ENCODE measurements at places on chromosomes 1 and 21.

DNA sequence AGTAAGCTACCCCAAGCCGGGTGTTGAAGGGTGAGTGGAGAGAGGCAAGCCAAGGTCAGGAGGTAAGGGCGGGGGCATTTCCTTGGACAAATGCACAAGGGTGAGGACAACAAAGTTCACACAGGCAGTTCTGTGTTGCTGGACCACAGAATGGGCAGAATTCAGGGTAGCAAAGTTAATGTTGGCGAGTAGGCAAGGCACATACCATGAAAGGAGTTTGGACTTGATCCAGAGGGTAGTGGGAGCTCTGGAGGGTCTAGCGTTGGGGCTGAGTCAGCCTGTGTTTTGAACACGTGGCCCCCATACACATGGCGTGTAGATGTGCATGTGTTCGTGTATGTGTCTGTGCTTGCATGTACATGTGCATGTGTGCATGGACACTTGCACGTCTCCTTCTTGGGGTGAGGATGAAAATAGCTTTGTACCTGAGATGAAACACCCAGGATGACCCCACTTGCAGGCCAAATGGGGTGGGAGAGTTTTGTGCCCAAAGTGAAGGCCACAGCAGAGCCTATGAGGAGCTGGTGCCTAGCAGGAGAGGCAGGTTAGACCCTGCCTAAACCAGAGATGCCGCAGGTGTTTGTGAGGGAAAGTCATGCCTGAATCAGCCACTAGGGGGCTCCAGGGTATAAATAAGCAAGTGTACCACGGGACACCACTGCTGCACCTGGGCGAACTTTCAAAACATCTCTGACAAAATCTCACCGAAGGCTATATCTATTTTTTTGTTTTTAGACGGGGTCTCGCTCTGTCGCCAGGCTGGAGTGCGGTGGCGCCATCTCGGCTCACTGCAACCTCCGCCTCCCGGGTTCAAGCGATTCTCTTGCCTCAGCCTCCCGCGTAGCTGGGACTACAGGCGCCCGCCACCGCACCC lies 21.8 kb downstream of the SLC27A3 start:
- H3K27me3 ChIP-seq: no peaks in the 10 kb centered on the region
- H3K4me1 ChIP-seq: peaks cover 7% of the 10 kb centered on the region
- no peak overlapping the region for H3K4me3 ChIP-seq
- peaks cover 2% of the 10 kb centered on the region for H3K36me3 ChIP-seq

DNA sequence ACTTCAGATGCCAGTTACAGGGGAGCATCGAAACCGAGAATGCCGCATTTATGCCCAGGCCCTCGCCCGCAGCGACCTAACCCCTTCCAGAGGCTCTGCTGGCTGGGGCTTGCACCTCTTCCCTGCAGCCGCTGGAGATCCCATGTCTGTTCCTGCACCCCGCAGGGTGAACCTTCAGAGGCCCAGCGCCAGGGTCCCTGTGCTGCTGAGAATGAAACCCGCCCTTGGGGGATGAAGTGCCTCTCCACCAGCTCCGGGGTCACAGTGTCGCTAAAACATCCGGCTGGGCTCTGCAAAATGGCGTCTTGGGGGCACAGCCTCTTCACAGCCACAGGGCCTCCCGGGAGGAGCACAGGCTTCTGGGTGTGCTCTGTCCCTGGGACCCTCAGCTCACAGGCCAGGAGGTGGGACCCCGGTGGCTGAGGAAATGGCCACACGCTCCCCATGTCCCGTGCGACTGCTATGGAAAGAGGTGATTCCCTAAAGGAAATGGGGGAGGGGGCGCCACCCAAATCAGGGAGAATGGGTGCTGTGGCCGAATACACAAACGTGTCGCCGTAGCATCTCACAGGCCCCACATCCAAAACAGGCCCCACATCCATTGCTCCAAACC lies 39.9 kb upstream of the TSPEAR start:
- no peak overlapping the region for H3K27ac ChIP-seq
- no peak for DNase-seq
- no peaks in the 10 kb centered on the region for H3K4me1 ChIP-seq
- no peak overlapping the region for H3K4me3 ChIP-seq
- H3K36me3 ChIP-seq: no peaks in the 10 kb centered on the region

DNA sequence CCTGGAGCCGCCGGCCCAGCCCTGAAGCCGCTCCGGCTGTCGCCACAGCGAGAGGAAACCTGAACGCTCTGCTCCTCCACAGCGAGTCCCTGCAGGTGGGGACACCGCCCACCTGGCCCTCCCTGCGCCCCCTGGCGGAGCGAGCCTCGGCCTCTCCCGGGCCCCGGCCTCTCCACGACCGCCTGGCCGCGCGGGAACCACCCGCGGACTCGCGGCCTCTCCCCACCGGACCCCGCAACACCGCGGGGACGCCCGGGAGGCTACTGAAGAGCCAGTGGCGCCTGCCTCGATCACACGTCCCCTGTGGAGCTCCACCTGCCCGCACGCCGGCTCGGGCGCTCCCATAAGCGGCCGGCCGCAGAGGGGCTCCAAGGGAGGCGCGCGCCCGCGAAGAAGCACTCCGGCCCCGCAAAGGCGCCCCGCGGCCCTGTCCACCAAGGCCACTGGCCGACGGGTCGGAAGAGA lies 109.6 kb downstream of the KCNN3 start:
- DNase-seq: peak; percentile 92
- no peaks in the 10 kb centered on the region for H3K27me3 ChIP-seq
- peak overlapping the region; percentile 68 for H3K4me3 ChIP-seq
- peak overlapping the region; percentile 98 for H3K27ac ChIP-seq
- H3K36me3 ChIP-seq: no peaks in the 10 kb centered on the region

- H3K4me1 ChIP-seq: peaks cover 2% of the 10 kb centered on the region
- peaks cover 19% of the 10 kb centered on the region for H3K27me3 ChIP-seq
- H3K4me3 ChIP-seq: no peak overlapping the region
- H3K27ac ChIP-seq: no peak overlapping the region
- H3K36me3 ChIP-seq: no peaks in the 10 kb centered on the region
- no peak for DNase-seq
Observed at GRCh38 chr21:33684923-33685560, 42.7 kb downstream of the ITSN1 start.

- H3K4me1 ChIP-seq: no peaks in the 10 kb centered on the region
- no peak overlapping the region for H3K4me3 ChIP-seq
- no peaks in the 10 kb centered on the region for H3K36me3 ChIP-seq
- no peak for DNase-seq
- H3K27me3 ChIP-seq: no peaks in the 10 kb centered on the region
Observed at GRCh38 chr1:78787544-78787943, 137.9 kb downstream of the IFI44 start.

- DNase-seq: no peak
- no peak overlapping the region for H3K27ac ChIP-seq
- no peaks in the 10 kb centered on the region for H3K27me3 ChIP-seq
- H3K4me1 ChIP-seq: peaks cover 19% of the 10 kb centered on the region
Observed at GRCh38 chr21:37208741-37209225, 58.4 kb downstream of the VPS26C start.

- no peaks in the 10 kb centered on the region for H3K27me3 ChIP-seq
- H3K4me3 ChIP-seq: no peak overlapping the region
- H3K36me3 ChIP-seq: peaks cover 42% of the 10 kb centered on the region
- H3K27ac ChIP-seq: no peak overlapping the region
Observed at GRCh38 chr1:108925920-108926319, 37.4 kb downstream of the CLCC1 start.

- no peak for DNase-seq
- H3K36me3 ChIP-seq: no peaks in the 10 kb centered on the region
- no peak overlapping the region for H3K27ac ChIP-seq
- H3K4me3 ChIP-seq: no peak overlapping the region
- H3K4me1 ChIP-seq: no peaks in the 10 kb centered on the region
- H3K27me3 ChIP-seq: peaks cover 15% of the 10 kb centered on the region
Observed at GRCh38 chr1:66539491-66539890, 5.5 kb downstream of the SGIP1 start.

DNA sequence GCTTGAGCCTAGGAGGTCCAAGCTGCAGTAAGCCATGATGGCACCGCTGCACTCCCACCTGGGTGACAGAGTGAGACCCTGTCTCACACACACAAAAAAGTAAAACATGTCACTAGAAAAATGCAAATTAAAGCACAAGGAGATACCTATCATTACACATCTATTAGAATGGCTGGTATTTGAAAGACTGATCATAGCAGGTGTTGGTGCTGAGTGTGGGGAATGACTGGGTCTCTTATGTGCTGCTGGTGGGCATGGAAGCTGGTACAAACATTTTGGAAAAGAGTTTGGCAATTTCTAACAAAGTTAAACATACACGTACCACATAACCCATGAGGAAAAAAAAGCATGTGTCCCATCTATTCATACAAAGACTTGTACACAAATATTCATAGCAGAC lies 142.1 kb upstream of the ZBTB40 start:
- H3K27ac ChIP-seq: no peak overlapping the region
- H3K27me3 ChIP-seq: peaks cover 41% of the 10 kb centered on the region
- H3K36me3 ChIP-seq: no peaks in the 10 kb centered on the region
- DNase-seq: no peak
- H3K4me1 ChIP-seq: no peaks in the 10 kb centered on the region
- H3K4me3 ChIP-seq: no peak overlapping the region
